ENCODE measurements at places on chromosomes 2 and 18.
A peak's percentile ranks its signal among the peaks of the same experiment; 100 is the strongest.

DNA sequence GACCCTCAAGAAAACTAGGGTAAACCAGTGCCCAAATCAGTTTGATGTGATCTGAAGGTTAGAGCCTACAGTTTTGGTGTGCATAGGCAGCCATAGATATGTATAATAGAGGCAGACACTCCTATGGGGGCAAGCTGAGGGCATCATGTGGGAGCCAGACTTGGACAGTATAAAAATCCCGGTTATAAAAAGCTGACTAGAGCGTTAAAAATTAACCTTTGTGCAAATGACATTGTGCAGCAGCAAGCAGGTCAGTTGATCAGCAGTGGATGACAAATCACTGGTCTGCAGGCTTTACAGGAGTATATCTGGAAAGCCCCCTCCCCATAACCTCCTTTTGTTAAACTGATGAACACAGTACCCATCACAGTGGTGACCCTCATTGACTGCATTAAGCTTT lies 107.8 kb downstream of the CTNNA2 start:
- no peak for DNase-seq

DNA sequence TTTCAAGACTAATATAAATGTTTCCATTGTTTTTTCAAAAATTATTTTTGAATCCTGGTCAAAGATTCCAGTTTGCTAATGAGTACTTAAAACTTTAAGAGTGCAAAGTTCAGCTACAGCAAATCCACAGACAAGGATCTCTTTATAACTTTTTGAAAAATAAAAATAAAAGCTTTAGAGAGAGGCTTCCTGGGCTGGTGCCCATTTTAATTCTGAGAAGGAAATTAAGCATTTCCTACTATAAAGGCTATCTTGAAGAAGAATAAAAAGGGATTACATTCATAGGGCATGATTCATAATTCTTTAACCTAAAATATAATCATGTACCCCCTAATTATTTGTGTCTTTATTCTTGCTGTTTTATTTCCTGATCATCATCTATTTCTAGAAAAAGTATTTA lies 38.2 kb downstream of the DNAJC10 start:
- no peak for DNase-seq

GRCh38 chr2:46010925-46011490 lies 286.2 kb upstream of the EPAS1 start:
- DNase-seq, result no peak

GRCh38 chr2:68659081-68659480 lies 15.7 kb downstream of the PROKR1 start:
- DNase-seq, result no peak

GRCh38 chr18:58105888-58106260 lies 61.8 kb downstream of the NEDD4L start:
- no peak for DNase-seq

DNA sequence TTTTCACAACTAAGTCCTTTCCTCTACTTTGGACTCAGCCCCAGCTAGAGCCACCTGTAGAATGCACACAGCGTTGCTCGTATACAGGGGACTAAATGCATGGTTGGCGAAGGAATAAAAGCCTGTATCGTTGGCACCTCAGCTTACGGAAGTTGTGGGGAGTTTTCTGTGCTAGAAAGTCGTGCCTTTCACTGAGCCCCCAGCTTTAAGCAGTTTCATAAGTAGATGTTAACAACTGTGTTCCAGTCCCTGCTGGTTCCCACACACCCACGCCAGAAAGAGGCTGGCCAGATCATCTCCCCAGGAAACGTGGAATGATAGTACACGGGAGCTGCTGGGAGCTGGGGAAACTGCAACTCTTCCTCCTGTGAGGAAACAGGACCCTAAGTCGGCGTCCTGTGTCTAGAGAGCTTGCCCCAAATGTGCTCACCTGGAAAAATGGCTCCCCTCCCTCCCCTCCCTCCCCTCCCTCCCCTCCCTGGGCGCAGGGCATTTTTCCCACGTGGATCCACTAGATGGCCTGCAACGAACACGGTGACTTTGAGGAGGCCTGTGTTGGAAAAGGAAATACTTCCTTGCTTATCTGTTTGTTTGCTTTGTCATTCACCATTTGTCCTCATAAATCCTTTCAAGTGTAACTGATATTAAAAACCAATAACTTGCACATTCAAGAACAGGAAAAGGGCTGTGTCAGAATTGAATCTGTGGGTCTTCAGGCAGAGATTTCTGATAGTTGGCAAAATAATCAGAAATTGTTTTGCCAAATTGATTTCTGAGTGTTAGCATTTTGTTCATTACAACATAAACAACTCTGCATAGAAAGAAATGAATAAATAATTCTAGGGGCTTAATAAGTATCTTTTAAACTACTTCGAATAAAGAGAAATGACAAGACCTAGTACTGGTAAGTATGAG lies 43.9 kb upstream of the RFX8 start:
- no peak for DNase-seq

DNA sequence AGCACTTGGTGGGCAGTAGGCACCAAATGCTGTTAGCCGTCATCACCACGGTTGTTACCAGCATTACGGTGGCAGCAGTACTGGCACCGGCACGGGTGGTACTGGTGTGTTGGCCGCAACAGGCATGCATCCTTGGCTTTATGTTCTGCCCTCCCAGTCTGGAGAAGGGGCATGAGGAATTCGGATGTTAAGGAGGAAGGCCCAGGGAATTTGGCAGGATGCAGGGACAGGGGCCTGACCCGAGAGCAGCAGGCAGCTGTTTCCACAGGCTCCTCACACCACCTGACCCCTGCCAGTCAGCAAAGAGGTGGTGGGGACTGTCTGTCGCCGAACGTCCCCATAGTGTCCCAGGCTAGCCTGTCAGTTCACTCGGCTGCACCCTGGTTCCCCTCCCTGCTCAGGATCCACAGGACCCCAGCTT lies 79.0 kb downstream of the EDAR start:
- no peak for DNase-seq

GRCh38 chr2:178834086-178834485 lies 26.9 kb upstream of the TTN start:
- no peak for DNase-seq

GRCh38 chr2:10720306-10720705 lies 1.1 kb upstream of the ATP6V1C2 start:
- no peak for DNase-seq

GRCh38 chr2:52862801-52863200 lies 904.8 kb upstream of the CHAC2 start:
- DNase-seq, result no peak

DNA sequence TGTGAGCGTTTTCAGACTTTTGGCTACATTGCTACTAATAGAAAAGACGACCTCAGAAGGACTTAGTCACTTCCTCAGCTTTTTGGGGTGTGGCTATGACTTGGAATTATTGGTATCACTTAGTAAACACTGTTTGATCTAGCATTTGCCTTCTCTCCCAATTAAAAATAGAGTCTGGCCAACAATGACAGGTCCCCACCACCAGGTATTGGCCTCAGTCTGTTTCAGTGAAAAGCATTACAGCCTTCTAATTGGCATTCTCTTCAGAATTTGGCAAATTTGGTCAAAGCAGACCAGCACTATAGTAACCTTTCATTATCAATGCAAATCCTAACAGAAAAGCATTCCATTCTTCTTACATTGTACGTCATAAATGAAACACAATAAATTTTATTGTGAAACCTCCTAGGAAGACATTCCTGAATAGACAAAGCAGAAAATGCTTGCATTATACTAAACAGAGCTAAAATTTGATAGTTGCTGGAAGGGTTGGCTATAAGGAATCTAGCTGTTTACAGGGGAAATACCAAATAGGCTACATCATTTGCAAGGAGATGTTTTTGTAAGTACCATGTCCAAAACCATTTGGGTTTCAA lies 613.9 kb downstream of the IRS1 start:
- no peak for DNase-seq

DNA sequence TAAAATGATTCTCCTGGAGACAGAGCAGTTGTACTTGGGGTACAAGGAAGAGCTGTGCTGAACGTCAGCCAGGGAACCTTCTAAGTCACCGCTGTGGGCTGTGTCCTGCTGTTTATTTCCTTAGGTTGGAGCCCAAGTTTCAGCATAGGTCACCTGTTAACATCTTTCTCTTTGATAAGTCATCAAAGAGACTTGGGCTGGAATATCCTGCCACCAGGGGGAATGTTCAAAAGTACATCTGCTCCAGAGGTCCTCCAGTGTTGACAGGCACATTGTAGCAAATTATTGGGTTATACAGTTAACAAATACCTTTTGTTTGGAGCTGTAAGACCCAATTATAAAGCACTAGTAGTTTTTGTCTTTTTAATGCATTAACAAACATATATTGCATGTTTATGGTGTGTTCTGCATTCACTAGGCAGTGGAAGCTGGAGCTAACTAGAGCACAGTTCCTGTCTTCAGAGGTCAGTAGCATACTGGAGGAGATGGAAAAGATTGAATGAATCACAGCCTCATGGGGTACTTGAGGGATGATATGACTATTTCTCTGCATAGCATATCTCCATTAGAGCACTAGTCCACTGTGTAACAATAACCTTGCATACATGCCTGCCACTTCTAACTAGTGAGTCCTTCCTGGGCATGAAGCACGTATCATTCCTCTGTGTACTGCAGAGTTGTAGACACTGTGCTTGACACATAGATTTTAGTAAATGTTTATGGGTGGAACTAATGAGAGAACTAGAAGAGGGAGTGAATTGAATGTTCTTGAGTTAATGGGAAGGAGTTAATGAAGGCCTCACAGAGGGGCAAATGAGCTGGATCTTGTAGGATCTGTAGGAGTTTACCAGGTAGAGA lies 182.1 kb downstream of the AGAP1 start:
- DNase-seq, result no peak

- no peak for DNase-seq
Observed at GRCh38 chr2:146576339-146577111, 1268.3 kb upstream of the ACVR2A start.

DNA sequence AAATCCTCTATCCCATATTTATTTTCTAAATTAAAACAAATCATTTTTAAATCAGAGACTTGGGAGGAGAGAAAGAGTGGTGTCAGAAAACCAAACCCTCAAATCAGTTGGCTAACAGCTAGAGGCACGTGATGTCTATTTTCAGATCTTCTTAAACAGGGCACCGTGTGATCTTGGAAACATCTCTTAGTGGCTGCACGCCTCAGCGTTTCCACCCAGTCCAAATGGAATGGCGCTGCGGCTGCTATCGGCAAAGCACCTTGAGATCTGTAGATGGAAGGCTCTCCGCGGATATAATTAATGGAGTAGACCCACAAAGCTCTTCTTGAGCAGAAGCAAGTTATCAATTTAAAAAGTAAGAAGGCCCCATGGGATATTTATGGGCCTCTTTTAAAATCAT lies 50.0 kb downstream of the NRP2 start:
- no peak for DNase-seq

- DNase-seq, result no peak
Observed at GRCh38 chr2:174611854-174612253, 14.2 kb upstream of the WIPF1 start.

DNA sequence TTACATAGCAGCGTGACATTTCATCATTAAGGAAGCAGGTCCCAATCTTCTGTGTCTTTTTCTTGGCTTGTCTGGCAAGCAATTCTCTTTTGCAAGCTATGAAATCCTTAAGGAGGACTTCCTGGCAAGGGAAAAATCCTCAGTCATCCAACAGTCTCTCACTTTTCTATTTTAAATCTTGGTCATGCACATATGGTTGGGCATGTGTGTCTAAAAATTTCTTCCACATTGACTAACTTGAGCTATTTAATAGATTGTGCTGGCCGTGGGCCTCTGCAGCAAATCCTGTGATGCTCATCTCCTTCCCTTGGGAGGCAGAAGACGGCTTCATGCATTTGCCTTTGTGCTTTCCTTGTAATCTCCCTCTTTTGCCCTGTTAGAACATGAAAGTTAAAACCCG lies 634.3 kb upstream of the FANCL start:
- DNase-seq, result no peak

DNA sequence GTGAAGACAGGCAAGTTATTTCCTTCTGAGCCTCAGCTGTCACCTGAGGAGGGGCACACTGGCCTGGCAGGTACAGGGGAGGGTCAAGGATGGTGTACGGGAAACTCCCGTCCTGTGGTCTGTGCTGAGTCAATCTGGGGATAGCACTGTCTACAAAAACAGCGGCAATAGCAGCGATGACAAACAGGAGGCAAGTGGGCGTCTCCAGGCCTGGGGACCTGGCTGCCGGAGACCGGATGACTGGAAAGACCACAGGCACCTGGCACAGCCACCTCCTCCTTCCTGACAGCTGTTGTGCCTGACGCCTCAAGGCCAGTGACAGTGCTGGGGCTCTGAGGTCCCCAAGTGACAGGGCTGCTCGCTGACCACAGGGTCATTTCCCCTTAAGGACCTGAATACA lies 202.1 kb upstream of the HS6ST1 start:
- DNase-seq, result peak; percentile 59

DNA sequence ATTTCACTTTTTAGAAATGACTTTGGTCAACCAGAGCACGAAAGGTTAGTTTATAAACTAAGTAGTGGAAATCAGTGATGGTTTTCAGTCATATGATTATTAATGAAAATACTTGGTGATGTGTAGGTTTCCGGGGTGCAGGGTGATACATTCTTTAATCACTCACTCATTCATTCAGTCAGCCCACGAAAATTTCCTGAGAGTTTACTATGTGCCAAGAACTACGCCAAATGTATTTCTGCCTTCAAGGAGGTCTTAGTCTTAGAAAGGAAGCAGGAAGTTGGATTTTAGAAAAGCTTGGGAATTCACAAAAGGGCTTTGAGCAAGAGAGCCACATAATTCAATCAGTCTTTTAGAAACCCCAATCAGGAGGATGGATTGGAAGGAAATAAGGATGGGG lies 543.6 kb downstream of the PLCL1 start:
- no peak for DNase-seq

- no peak for DNase-seq
Observed at GRCh38 chr18:45493830-45494229, 121.4 kb upstream of the SLC14A2 start.

DNA sequence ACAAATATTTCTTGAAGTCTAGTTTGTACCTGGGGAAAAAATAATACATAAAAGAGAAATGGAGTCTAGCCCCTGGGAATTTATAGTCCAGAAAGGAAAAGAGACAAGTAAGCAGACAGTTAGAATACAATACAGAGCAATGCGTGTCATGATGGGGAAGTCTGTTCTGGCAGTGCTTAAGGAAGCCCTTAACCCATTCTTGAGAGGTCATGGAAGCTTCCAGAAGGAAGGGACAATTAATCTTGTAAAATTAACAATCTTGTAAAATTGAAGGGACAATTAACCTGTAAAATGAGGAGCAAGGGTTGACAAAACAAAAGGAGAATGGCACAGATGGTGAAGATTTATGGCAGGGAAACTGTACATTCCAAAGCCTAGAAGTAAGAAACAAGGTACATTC lies 66.7 kb downstream of the METTL4 start:
- no peak for DNase-seq

DNA sequence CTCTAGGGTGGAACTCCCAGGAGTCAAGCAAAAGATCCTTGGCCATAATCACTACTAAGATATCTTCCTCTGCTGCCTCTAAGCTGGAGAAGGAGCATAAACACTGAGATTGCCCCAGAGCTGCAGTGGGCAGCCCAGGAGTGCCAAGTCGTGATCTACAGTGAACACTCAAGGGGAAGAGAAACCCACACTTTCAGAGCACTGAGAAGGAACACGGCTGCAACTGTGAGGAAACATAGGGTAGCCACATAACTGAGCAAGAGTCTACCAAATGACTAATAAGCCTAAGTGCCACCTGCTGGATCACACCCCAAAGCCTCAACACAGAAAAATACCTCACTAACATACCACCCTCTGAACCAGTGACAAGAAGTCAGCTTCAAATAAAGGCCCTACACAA lies 79.6 kb upstream of the RAB12 start:
- DNase-seq, result no peak
